NCI-H460 (cell line): ENCODE measurements at places on chromosomes 5 and 9. TPM values are rescaled to one million over a fixed set of nuclear protein-coding genes. Genes with fewer than 3 reads are reported as not detected.
A peak's percentile ranks its signal among the peaks of the same experiment; 100 is the strongest.

CBY3 gene
- total RNA-seq = not detected in 2 replicates

DAB2IP gene
- 3.8 and 3.9 TPM in 2 replicates for total RNA-seq

SOHLH1 gene
- not detected in 2 replicates for total RNA-seq

TMEM161B gene
- total RNA-seq = 32.6 and 36.8 TPM in 2 replicates

ADRB2 gene
- total RNA-seq = 0.07 and 0.12 TPM in 2 replicates

RLN2 gene
- total RNA-seq = not detected in 2 replicates

ZNF462 gene
- total RNA-seq = 9.2 and 10.7 TPM in 2 replicates

PCDHA1 gene
- 0.07 and 0.12 TPM in 2 replicates for total RNA-seq

LCN2 gene
- total RNA-seq = not detected in 2 replicates

SARDH gene
- total RNA-seq = 0.07 TPM in 1 of 2 replicates, not detected in the other

SPINK6 gene
- 0.52 and 0.59 TPM in 2 replicates for total RNA-seq

GRCh38 chr9:126296687-126297086 is 29.9 kb upstream of the MVB12B start:
- no peak for DNase-seq

DNA sequence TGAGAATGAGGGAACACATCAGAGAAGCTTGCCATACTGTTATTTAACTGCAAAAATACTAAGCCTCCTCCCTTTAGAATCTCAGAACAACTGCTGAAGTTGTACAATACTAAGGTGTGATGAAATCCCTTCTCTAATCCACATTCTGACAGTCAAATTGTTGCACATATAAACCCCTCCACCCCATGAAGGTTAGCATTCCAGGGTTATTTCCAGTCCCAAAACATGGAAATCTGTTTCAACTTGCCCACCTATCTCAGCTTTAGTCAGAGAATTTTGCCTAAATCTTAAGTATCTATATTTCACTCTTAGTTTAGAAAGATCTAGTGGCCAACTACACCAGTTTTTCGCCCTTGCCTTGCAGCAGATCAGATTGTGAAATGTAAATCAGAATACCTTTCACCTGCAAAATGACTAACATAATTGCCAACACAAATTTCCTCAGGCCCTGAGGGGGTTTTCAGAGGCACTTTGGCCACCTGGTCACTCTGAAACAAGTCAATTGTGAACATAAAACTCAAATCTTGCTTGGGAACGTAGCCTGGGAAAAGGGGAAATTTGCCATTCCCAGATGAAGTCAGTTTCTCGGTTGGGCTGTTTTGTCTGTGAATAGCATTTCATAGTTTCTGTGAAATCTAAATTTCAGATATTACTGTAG is 93.9 kb downstream of the EFNA5 start:
- no peak for DNase-seq

GRCh38 chr9:135666534-135667462 is 3.7 kb downstream of the LCN9 start:
- no peak for DNase-seq

- no peak for DNase-seq
Measured at GRCh38 chr5:107184066-107184465, 486.7 kb downstream of the EFNA5 start.

DNA sequence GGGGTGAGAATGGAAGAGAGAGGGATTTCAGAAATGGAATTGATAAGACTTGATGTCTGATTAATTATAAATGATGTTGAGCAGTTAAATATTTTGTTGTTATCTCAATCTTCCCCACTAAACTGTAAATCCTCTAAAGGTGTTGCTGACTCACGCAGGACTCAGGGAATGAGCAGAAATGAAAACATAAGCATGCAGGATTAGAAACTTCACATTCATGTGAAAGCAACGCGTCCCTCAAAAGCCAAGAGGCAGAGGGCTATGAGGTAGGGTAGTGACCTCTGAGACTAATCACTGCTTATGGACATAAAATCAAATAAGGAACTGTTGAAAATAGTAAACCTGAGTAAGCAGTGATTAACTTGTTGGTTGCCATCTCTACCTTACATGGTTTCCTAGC is 21.1 kb downstream of the ADAMTSL1 start:
- no peak for DNase-seq

- DNase-seq = no peak
Measured at GRCh38 chr5:167716126-167716775, 575.2 kb upstream of the WWC1 start.

DNA sequence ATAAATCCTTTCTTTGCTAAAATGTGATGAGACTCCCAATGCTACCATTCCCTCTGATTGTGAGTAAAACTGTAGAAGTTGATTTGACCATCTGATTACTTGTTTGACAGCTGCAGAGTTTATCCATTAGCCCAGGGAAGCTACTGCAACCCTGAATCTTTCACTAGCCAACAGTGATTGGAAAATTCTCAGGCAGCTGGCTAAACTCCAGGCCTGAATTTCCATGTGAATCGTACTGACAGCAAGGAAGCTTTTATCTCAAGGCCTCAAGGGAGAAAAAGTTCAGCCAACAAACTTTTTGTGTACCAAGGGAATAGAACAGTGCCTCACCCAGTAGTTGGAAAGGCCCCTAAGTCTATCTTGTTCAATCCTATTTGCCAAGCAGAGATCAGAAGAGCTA is 246.7 kb upstream of the TRPM3 start:
- no peak for DNase-seq

DNA sequence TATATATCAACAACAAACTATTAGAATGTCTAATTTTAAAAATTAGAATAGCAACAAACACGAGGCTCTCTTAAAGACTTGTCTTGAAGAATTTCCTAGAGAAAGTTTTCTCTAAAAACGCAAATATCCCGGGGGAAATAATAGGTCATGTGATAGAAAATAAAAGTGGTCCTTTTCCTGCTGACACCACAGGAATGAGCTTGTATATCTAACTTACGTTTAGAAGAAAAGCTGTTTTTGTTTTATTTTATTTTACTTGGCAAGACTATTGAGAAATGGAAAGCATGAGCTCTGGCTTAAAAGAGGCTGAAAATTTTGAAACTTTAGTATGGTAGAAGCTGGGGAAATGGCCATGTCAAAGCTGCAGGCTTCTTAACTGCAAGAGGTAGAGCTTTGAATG is 465.0 kb downstream of the AGTPBP1 start:
- no peak for DNase-seq

- DNase-seq = no peak
Measured at GRCh38 chr5:82885627-82886389, 191.4 kb downstream of the TMEM167A start.

- DNase-seq = no peak
Measured at GRCh38 chr5:9335754-9336495, 209.9 kb downstream of the SEMA5A start.

- no peak for DNase-seq
Measured at GRCh38 chr9:101421653-101422065, 13.9 kb downstream of the ALDOB start.

DNA sequence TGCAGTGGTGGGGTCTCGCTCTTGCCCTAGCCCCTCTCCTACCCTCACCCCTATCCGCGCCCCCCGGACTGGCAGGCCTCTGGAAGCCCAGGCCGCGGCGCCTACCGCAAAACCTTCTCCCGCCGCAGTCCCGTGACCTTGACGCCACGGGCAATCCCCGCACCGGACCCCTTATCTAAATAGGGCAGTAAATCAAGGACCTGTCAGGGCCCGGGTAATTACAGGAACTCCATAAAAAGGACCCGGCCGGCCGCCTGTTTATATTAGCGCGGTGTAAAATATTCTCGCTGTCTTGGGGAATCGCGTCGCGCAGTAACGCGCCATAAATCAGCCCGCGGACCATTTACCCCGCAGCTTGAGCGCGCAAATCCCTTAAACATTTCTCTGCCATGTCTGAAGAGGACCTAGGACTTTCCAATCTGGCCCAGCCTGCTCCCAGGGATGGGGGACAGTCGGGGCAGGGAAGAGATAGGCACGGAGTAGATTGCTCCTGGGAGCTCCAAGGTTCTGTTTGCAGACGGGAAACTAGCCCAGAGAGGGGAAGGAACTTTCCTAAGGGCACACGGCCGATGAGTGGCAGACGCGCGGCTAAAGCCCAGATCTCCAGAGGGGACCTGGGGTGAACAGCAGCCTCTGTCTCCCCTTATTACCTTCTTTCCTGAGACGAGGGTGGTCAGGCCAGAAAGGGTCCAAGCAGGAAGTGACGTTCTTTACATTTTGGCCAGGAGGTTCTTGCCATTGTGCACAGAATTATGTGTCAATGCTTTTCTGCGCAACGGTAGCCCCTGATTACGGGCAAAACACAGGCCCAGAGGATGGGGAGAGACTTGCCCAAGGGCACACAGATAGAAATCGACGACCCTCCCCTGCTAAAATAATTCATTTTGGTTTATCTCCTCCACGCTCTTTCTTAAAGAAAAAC is 4.8 kb upstream of the HAND1 start:
- no peak for DNase-seq

DNA sequence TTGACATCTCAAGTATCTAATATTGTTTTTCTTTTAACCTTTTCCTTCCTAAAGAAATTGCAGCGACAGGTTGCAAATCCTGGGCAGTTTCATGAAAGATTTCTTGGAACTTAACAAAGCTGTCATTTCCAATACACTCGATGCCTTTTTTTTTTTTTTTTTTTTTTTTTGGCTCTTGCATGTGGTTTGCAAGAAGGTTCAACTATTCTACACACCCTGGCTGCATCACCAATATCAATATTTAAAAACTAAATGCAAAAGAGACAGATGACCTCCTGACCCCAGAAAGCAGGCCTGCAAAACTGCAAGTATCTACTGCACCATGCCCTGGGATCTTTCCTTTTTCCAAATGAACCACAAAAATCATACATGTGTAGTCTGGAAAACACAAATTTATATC is 4.4 kb upstream of the NFIB start:
- DNase-seq = no peak

DNA sequence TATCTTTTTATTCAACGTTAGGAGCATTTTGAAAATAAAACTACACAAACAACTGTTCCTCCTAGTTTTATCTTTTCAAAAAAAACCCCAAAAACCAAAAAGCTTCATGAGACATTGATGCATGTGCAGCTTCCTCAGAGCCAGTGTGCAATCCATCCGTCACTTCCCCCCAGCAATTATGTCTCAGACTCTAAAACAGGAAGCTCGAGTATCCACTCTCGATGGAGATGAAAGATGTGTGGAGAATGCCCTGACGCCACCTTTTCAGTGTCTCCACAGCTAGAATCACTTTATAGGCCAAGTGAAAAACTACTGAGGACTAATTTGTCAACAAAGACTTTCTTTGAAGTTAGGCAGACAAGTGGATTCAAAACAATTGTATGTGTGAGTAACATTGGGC is 408.9 kb upstream of the SMARCA2 start:
- no peak for DNase-seq

DNA sequence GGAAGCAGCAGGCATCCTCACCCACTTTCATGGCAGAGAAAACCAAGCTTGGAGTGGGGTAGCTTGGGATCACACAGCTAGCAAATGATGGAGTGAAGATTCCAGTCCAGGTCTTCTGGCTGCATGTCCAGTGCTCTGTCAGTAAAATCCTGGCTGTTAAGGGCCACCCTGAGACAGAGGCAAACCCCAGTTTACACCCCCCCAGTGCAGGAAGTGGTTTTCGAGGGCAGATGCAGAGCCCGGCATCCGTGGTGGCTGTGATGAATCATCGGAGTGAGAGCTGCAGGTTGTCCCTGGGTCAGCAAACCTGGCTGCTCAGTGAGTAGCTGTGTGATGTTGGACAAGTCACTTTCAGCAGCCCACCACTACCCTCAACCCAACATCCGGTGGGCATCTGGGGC is 115.4 kb downstream of the RGS3 start:
- no peak for DNase-seq

DNA sequence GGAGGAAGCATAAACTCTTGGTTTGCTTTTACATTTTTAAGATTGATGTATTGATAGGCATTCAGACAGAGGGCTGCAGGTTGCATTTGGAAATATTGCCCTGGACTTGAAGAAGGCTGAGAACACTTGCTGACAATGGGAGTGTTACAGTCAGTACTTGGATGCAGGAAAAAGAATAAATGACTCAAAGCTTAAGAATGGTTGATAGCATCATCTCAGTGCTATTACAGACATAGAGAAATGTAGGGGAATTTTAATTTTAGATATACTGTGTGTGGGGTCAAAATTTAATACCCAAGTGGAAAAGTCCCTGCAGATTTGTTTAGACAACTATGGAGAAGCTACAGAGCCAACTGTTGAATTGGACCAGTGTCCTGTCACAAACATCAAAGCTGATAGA is 101.1 kb downstream of the ISL1 start:
- no peak for DNase-seq

- DNase-seq = no peak
Measured at GRCh38 chr9:96057155-96057554, 181.7 kb downstream of the ERCC6L2 start.

GRCh38 chr9:122580360-122580759 is 2.8 kb downstream of the OR1L8 start:
- DNase-seq = peak; percentile 5
